ENCODE measurements at places on chromosomes 1 and 21. TPM values are rescaled to one million over a fixed set of nuclear protein-coding genes. Genes with fewer than 3 reads are reported as not detected.

The RHD gene
- total RNA-seq: 0.92 TPM

The MYOM3 gene
- total RNA-seq: 0.23 TPM

The CELA3A gene
- total RNA-seq: not detected

The SUSD4 gene
- total RNA-seq: 50.1 TPM

The EFCAB7 gene
- total RNA-seq: 38.3 TPM

The SERTAD4 gene
- 26.8 TPM for total RNA-seq

The SPRR2B gene
- total RNA-seq: not detected

The PIGC gene
- total RNA-seq: 30.9 TPM

The RHBDL2 gene
- 0.46 TPM for total RNA-seq

The MX2 gene
- total RNA-seq: 1.2 TPM

The FOXD2 gene
- total RNA-seq: 0.46 TPM

The TSPAN2 gene
- total RNA-seq: 46.6 TPM

The TMEM269 gene
- 0.46 TPM for total RNA-seq

The CSMD2 gene
- total RNA-seq: 31.8 TPM

The S100A7A gene
- not detected for total RNA-seq

The LRP8 gene
- 71.0 TPM for total RNA-seq

The FCAMR gene
- not detected for total RNA-seq

The COPA gene
- 163 TPM for total RNA-seq

The TRIM46 gene
- total RNA-seq: 21.2 TPM

The IGSF21 gene
- total RNA-seq: 78.2 TPM

The PODN gene
- 1.2 TPM for total RNA-seq

The NTMT2 gene
- total RNA-seq: not detected

The CFHR5 gene
- not detected for total RNA-seq

The CIART gene
- total RNA-seq: 6.5 TPM

The GPR52 gene
- total RNA-seq: 5.8 TPM

The EPHA10 gene
- total RNA-seq: 21.0 TPM

The DIPK1A gene
- 39.7 TPM for total RNA-seq

The MIGA1 gene
- 31.8 TPM for total RNA-seq

The GABRD gene
- total RNA-seq: 1.2 TPM

The LEFTY2 gene
- 0.23 TPM for total RNA-seq

The CXADR gene
- 370 TPM for total RNA-seq

The HES2 gene
- not detected for total RNA-seq

The KCNJ9 gene
- total RNA-seq: 18.5 TPM

The ANGPTL7 gene
- 0.23 TPM for total RNA-seq

The PDE4B gene
- 153 TPM for total RNA-seq

The HPDL gene
- 1.2 TPM for total RNA-seq

The RNU1-3 gene
- under 0.01 TPM for total RNA-seq

The SRGAP2C gene
- 58.1 TPM for total RNA-seq

The HNRNPCL2 gene
- not detected for total RNA-seq

The ARHGEF16 gene
- total RNA-seq: 2.5 TPM

The C1orf94 gene
- total RNA-seq: 0.23 TPM

The MR1 gene
- total RNA-seq: 0.46 TPM

The APOBEC4 gene
- 0.23 TPM for total RNA-seq

The PRRC2C gene
- 49.8 TPM for total RNA-seq

The KRTAP19-1 gene
- not detected for total RNA-seq

The FMN2 gene
- 46.8 TPM for total RNA-seq

The DMRTB1 gene
- total RNA-seq: not detected

The SYPL2 gene
- total RNA-seq: not detected

The UBXN10 gene
- total RNA-seq: 7.4 TPM

The C1QB gene
- 11.3 TPM for total RNA-seq

The S100A1 gene
- 2.1 TPM for total RNA-seq
